ENCODE measurements at places on chromosomes 2 and 18. TPM values are rescaled to one million over a fixed set of nuclear protein-coding genes. Genes with fewer than 3 reads are reported as not detected.

Gene PRKAG3
- not detected for total RNA-seq

Gene TUBB8B
- not detected for total RNA-seq

Gene TANC1
- total RNA-seq, result 99.5 TPM

Gene ST6GAL2
- total RNA-seq, result 4.0 TPM

Gene ONECUT2
- total RNA-seq, result not detected

Gene SP140
- total RNA-seq, result 5.5 TPM

Gene CHRNG
- total RNA-seq, result not detected

Gene TLX2
- not detected for total RNA-seq

DNA sequence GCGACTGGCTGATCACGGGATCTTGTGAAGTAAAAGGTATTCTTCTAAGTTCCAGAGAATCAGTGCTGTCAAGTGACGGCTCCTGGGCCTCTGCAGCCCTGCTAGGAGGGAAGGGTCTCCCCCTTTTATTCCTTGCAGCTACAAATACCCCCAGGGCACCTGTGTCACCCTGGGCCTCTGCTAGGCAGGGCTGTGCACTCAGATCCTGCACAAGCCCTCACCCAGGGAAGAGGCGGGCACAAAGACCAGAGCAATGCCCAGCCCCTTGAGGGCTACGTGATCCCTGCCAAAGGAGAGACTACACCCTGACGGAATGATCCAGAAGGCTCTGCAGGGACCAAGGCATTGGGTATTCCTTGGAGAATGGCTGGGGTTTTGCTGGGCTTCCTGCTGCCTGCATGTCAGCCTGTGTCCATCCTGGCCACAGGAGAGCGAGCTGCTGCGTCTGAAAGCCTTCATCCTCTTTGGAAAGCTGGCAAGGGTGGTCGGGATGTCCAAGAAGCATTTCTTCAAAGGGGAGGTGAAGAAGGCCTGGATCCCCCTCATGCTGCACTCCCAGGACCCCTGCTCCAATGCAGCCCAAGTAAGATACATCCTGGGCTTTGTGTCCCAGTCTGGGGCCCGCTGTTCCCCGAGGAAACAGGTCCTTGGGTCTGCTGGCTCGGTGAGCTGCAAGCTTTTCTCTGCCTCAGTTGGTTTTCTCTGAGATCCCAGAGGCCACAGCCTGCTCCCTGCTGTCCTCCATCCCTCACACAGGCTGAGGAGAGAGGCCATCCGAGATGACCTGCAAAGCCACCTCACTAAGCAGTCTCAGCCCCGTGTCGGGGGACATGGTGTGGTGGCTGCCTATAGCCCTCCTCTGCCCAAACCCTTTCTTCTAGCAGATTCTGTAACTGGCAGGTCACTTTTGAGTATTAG lies 24.9 kb downstream of the HJURP start:
- no peak overlapping the region for H3K4me3 ChIP-seq
- H3K27me3 ChIP-seq, result no peaks in the 10 kb centered on the region
- DNase-seq, result no peak
- peaks cover 9% of the 10 kb centered on the region for H3K4me1 ChIP-seq
- H3K27ac ChIP-seq, result no peak overlapping the region

GRCh38 chr2:9424447-9425164 lies 1.2 kb downstream of the CPSF3 start:
- no peak overlapping the region for H3K4me3 ChIP-seq
- H3K36me3 ChIP-seq, result no peaks in the 10 kb centered on the region
- no peaks in the 10 kb centered on the region for H3K27me3 ChIP-seq
- peaks cover 26% of the 10 kb centered on the region for H3K4me1 ChIP-seq
- no peak overlapping the region for H3K27ac ChIP-seq
- no peak for DNase-seq

DNA sequence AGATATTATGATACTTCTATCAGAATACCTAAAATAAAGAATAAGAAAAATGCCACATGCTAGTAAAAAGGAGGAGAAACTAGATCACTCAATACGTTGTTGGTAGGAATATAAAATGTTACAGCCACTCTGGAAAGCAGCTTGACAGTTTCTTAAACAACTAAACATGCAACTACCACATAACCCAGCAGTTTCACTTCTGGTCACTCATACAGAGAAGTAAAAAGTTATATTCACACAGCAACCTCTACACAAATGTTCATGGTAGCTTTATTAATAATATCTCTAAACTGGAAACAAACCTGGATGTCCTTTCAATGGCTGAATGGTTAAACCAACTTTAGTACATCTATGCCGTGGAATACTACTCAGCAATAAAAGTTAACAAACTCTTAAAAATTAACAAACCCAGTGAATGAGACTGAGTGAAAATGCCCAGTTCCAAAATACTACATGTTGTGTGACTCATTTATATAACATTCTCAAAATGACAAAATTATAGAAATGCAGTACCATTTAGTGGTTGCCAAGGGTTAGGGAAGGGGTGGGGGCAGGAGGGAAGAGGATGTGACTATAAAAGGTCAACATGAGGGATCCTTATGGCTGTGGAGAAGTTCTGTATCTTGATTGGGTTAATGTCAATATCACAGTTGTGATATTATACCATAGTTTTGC lies 124.1 kb downstream of the MMADHC start:
- H3K27me3 ChIP-seq, result no peaks in the 10 kb centered on the region
- peaks cover 5% of the 10 kb centered on the region for H3K4me1 ChIP-seq

GRCh38 chr2:3317871-3318590 lies 59.6 kb downstream of the EIPR1 start:
- no peaks in the 10 kb centered on the region for H3K36me3 ChIP-seq
- H3K4me1 ChIP-seq, result no peaks in the 10 kb centered on the region
- no peak overlapping the region for H3K4me3 ChIP-seq
- DNase-seq, result no peak

- no peaks in the 10 kb centered on the region for H3K36me3 ChIP-seq
- H3K27ac ChIP-seq, result no peak overlapping the region
- H3K27me3 ChIP-seq, result no peaks in the 10 kb centered on the region
- H3K4me1 ChIP-seq, result no peaks in the 10 kb centered on the region
- DNase-seq, result no peak
- no peak overlapping the region for H3K4me3 ChIP-seq
These were observed 1174.0 kb upstream of the SLC39A10 start for GRCh38 chr2:194483041-194483440.

GRCh38 chr2:222358876-222359275 lies 60.1 kb upstream of the PAX3 start:
- H3K36me3 ChIP-seq, result no peaks in the 10 kb centered on the region
- H3K4me3 ChIP-seq, result no peak overlapping the region
- no peak overlapping the region for H3K27ac ChIP-seq
- peak; percentile 40 for DNase-seq
- H3K4me1 ChIP-seq, result no peaks in the 10 kb centered on the region

DNA sequence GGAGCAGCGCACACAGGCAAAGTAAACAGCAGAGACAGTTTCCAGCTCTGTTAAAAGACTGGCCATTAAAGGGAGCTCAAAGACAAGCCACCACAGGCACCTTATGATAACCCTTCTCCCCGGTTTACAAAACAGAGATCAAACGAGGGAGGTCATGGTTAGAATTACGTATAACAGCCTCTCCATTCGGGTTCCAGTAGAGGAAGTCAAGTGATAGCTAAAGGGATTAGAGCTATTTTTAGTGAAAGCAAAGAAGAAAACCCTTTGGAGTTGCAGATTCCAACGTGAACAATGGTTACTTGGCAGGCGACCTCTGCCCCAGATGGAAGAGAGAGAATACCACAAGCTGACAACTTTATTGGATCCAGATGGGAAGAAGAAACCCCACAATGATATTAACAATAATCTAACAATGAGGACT lies 31.2 kb upstream of the EDAR start:
- DNase-seq, result no peak
- no peaks in the 10 kb centered on the region for H3K27me3 ChIP-seq
- H3K4me1 ChIP-seq, result no peaks in the 10 kb centered on the region
- no peaks in the 10 kb centered on the region for H3K36me3 ChIP-seq
- H3K4me3 ChIP-seq, result no peak overlapping the region
- H3K27ac ChIP-seq, result no peak overlapping the region

DNA sequence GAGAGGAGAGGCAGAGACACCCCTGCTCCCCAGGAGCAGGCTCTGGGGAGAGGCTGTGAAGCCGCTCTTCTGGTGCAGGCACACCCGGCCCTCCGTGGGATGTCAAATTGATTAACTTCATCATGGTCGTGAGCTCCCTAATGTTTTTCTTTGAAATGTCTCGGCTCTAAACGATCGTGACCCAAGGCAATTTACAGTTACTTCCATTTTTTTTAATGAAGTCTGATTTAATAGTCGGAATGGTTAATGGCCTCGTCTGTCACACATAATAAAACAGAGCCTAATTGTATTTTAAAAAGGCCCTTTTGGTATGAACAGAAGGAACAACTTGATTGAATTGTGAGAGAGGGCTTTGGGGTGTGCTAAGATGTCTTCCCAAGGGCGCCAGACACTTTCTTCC lies 130.2 kb downstream of the SMAD2 start:
- H3K36me3 ChIP-seq, result no peaks in the 10 kb centered on the region
- no peak overlapping the region for H3K4me3 ChIP-seq
- H3K4me1 ChIP-seq, result no peaks in the 10 kb centered on the region

GRCh38 chr2:149357058-149357457 lies 26.7 kb downstream of the LYPD6 start:
- H3K4me3 ChIP-seq, result no peak overlapping the region
- no peak overlapping the region for H3K27ac ChIP-seq

- H3K4me1 ChIP-seq, result no peaks in the 10 kb centered on the region
- no peak overlapping the region for H3K27ac ChIP-seq
- H3K4me3 ChIP-seq, result no peak overlapping the region
- no peak for DNase-seq
- H3K27me3 ChIP-seq, result no peaks in the 10 kb centered on the region
These were observed 76.8 kb downstream of the SLC39A10 start for GRCh38 chr2:195733831-195734230.

DNA sequence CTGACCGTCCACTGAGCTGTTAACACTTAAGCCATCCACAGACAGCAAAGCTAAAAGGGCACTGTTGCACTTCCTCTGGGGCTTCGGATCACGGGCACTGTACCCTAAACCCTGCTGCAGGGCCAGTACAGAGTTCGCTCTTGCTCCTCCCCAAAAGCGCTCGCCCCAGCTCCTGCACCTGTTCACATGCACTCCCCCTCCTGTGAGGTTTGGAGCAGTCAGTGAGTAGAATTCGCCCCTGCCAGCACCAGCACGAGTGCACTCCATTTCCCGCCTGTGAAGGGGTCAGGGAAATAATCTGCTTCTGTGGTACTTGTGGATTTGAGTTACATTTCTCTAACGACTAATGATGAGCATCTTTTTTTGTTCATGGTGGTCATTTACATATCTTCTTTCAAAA lies 158.8 kb downstream of the PTPRM start:
- no peaks in the 10 kb centered on the region for H3K27me3 ChIP-seq
- no peak for DNase-seq
- H3K36me3 ChIP-seq, result no peaks in the 10 kb centered on the region
- no peak overlapping the region for H3K4me3 ChIP-seq
- peaks cover 20% of the 10 kb centered on the region for H3K4me1 ChIP-seq

GRCh38 chr2:74584088-74584645 lies 29.6 kb downstream of the DOK1 start:
- H3K4me1 ChIP-seq, result peaks cover 2% of the 10 kb centered on the region
- H3K27ac ChIP-seq, result no peak overlapping the region
- no peaks in the 10 kb centered on the region for H3K27me3 ChIP-seq
- no peaks in the 10 kb centered on the region for H3K36me3 ChIP-seq
- no peak overlapping the region for H3K4me3 ChIP-seq
- DNase-seq, result no peak

GRCh38 chr2:95297639-95298395 lies 670 bp downstream of the KCNIP3 start:
- no peaks in the 10 kb centered on the region for H3K36me3 ChIP-seq
- no peaks in the 10 kb centered on the region for H3K4me1 ChIP-seq

DNA sequence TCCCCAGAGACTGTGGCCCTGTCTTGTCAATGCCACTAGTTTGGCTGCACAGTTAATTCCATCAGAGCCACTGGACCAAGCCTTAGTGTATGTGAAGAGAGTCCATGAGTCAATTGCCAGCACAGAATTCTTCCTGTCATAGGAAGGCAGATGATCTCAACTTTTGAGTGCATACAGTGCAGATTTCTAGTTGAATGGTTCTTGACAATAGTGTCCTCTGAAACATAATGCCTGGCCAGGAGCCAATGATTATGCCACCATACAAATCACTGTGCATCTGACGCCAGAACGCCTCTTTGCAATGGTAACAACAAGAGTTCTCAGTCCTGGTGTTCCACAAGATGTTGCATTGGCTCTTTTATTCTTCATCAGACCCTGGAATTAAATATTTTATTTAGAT lies 7.1 kb downstream of the NEUROD1 start:
- H3K27me3 ChIP-seq, result peaks cover 29% of the 10 kb centered on the region
- no peak overlapping the region for H3K27ac ChIP-seq
- no peak for DNase-seq
- no peaks in the 10 kb centered on the region for H3K4me1 ChIP-seq
- no peaks in the 10 kb centered on the region for H3K36me3 ChIP-seq
- no peak overlapping the region for H3K4me3 ChIP-seq

- DNase-seq, result peak; percentile 36
- no peaks in the 10 kb centered on the region for H3K27me3 ChIP-seq
These were observed 11.0 kb upstream of the OSR1 start for GRCh38 chr2:19369341-19369955.

DNA sequence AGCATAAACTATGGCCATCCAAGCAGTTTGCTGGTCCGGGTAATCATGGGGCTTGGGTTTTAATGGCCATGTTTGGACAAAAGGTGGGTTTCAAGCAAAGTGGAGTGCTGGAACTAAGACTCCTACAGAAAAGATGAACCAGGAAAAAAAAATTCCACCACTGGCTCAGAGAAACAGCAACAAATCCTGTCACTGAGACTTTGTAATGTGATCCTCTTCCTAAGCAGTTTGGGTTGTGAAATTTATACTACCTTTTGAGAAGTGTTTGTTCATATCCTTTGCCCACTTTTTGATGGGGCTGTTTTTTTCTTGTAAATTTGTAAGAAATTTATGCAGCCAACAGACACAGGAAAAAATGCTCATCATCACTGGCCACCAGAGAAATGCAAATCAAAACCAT lies 40.2 kb downstream of the MRPL33 start:
- H3K27me3 ChIP-seq, result no peaks in the 10 kb centered on the region
- no peaks in the 10 kb centered on the region for H3K36me3 ChIP-seq
- H3K27ac ChIP-seq, result no peak overlapping the region
- no peak for DNase-seq

GRCh38 chr18:29154196-29154757 lies 977.3 kb upstream of the CDH2 start:
- H3K27me3 ChIP-seq, result no peaks in the 10 kb centered on the region
- H3K4me3 ChIP-seq, result no peak overlapping the region
- H3K36me3 ChIP-seq, result no peaks in the 10 kb centered on the region
- H3K4me1 ChIP-seq, result no peaks in the 10 kb centered on the region

DNA sequence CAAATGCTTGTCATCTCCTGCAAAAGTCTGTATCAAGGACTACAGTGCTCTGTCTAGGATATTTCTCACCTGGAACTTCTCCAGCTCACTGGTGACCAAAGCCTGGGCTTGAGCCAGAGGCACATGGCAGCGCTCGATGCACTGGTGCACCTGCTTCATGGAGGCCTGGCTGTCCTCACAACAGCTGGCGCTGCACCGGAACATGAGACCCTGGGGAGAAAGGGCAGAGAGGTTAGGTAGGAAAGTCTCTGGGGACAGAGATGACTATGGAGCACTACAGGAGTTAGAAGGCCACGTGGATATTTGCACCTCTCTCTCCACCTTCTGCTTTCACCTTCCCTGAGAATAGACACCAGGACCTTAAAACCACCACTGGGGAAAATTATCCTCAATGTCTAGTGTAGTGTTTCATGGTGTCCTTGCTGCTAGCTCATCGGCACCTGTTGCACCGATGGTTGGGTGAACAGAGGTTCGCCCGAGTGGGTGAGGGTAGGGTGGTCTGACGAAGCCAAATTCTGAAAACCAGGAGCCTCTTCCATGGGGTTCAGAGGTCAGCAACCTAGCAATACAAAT lies 1.0 kb downstream of the FAM136A start:
- H3K27ac ChIP-seq, result peak overlapping the region; percentile 69
- no peaks in the 10 kb centered on the region for H3K27me3 ChIP-seq
- H3K4me3 ChIP-seq, result peak overlapping the region; percentile 81
- H3K4me1 ChIP-seq, result peaks cover 8% of the 10 kb centered on the region
- H3K36me3 ChIP-seq, result peaks cover 7% of the 10 kb centered on the region
- DNase-seq, result no peak
